Mammary microvascular endothelial cell (primary cell): ENCODE measurements at places on chromosomes 3 and 15. TPM values are rescaled to one million over a fixed set of nuclear protein-coding genes. Genes with fewer than 3 reads are reported as not detected.

The FSIP1 gene
- 0.30 and 0.47 TPM in 2 replicates for total RNA-seq

The TXNRD3 gene
- total RNA-seq, result 5.5 and 6.2 TPM in 2 replicates

The CP gene
- total RNA-seq, result not detected in 2 replicates

The BUB1B gene
- 38.7 and 51.1 TPM in 2 replicates for total RNA-seq

The ITPKA gene
- total RNA-seq, result 0.44 and 1.7 TPM in 2 replicates

The EPHA6 gene
- 0.27 TPM in 1 of 2 replicates, not detected in the other for total RNA-seq

The MORC1 gene
- total RNA-seq, result not detected in 2 replicates

The FAM81A gene
- total RNA-seq, result 0.20 and 0.44 TPM in 2 replicates

The CCR8 gene
- total RNA-seq, result not detected in 2 replicates
